ENCODE measurements at places on chromosomes 4 and X. TPM values are rescaled to one million over a fixed set of nuclear protein-coding genes. Genes with fewer than 3 reads are reported as not detected.

DNA sequence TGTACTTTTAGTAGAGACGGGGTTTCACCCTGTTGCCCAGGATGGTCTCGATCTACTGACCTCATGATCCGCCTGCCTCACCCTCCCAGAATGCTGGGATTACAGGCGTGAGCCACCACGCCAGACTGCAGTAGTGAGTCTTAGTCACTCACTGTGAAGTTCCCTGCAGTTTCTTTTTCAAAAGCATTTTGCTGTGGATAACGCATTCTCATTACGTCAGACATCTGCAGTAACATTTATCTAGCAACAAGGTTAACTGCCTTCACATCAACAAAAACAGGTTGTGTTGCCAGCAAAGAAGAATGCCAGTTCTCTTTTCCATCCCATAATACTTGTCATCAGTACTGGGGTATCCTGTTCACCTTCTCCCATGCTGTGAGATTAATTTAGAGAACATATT lies 164.6 kb downstream of the DHRSX start:
- no peak for DNase-seq

- DNase-seq: peak; percentile 2
These were observed 117.3 kb downstream of the DRD5 start for GRCh38 chr4:9898596-9899305.

- peak; percentile 19 for DNase-seq
These were observed 1.2 kb downstream of the AKAP17A start for GRCh38 chrX:1592470-1593142.

The PCSK1N gene
- total RNA-seq: not detected

- DNase-seq: no peak
These were observed 32.9 kb downstream of the PHKA2 start for GRCh38 chrX:18951032-18951431.

- DNase-seq: no peak
These were observed 101.9 kb downstream of the FAM53A start for GRCh38 chr4:1582227-1582626.

- DNase-seq: no peak
These were observed 446.3 kb upstream of the FRG1 start for GRCh38 chr4:189494407-189494806.

GRCh38 chr4:20456407-20456806 lies 204.7 kb downstream of the SLIT2 start:
- DNase-seq: no peak

The IL9R gene
- not detected for total RNA-seq

- DNase-seq: peak; percentile 46
These were observed 231.5 kb downstream of the PCDH18 start for GRCh38 chr4:137300776-137301175.
